ENCODE measurements at places on chromosomes 2 and 18. TPM values are rescaled to one million over a fixed set of nuclear protein-coding genes. Genes with fewer than 3 reads are reported as not detected.

Gene MYO3B
- not detected for total RNA-seq

Gene FLACC1
- total RNA-seq = 5.1 TPM

DNA sequence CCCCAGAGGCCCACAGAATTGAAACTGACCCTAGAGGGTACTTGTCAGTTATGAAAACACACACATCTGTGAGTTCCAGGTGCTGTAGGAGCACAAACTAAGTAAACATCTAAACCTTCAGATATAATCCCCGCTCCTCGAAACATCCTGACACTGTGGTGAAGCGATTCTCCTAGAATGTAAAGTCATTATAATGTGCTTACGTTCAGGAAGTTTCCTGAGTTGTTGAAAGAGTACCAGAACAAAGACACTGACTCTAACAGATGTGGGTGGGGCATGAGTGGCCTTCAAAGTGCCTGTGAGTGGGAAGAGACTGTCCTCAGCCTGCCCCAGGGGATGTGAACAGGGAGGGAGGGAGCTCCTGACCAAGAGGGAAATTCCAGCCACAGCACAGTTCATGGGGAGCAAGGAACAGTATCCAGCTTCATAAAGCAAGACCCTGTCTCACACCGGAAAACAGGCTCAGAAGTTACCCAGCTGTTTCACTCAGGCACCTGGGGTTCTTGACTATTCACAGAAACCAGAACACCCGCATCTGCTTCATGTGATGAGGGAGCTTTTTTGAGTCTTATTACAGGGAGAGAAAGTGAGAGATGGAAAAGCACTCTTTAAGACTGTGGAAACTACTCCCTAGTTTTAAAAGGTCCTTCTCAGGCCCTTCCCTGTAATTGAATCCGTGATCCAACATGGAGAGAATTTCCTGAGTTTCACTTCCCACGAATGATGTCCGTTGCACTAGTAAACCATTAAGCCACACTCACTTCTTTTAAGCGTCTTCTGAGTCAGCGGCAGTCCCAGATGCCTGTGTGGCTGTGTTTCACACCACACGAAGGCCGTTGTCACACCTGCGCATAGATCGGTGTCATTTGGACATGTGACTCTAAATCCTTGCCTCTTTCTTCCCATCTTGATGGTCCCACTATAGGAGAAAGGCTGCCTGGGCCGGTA, 88.6 kb upstream of the EML6 start:
- H3K36me3 ChIP-seq = peaks cover 56% of the 10 kb centered on the region
- H3K4me1 ChIP-seq = peaks cover 95% of the 10 kb centered on the region
- H3K27me3 ChIP-seq = no peaks in the 10 kb centered on the region
- H3K4me3 ChIP-seq = peak overlapping the region; percentile 26
- peak overlapping the region; percentile 73 for H3K27ac ChIP-seq

DNA sequence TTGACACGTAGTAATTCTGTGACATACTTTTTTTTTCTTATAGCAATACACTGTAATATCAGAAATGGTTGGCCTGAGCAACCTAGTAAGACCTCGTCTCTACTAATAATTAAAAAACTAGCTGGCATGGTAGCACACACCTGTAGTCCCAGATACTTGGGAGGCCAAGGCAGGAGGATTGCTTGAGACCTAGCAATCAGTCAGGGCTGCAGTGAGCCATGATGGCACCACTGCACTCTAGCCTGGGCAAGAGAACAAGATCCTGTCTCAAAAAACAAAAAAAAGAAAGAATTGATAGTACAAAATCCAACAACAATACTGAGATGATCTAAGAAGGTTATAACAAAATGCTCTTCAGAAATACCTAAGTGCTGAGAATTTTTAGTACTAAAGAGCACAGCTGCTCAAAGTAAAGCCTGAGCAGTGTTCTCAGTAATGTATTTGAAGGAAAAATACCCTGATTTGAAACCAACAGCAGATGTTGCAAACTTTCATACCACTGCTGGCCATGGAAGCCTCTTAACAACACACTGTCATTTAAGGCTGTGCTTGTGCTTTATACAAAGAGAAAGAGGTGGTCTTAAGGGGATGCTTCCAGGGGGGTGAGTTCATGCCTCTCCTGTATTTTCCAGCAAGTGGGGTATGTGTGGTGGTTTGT, 132.6 kb upstream of the CDCA7 start:
- no peaks in the 10 kb centered on the region for H3K36me3 ChIP-seq
- H3K27me3 ChIP-seq = no peaks in the 10 kb centered on the region
- no peak for DNase-seq
- no peak overlapping the region for H3K27ac ChIP-seq
- H3K4me1 ChIP-seq = peaks cover 40% of the 10 kb centered on the region
- no peak overlapping the region for H3K4me3 ChIP-seq

DNA sequence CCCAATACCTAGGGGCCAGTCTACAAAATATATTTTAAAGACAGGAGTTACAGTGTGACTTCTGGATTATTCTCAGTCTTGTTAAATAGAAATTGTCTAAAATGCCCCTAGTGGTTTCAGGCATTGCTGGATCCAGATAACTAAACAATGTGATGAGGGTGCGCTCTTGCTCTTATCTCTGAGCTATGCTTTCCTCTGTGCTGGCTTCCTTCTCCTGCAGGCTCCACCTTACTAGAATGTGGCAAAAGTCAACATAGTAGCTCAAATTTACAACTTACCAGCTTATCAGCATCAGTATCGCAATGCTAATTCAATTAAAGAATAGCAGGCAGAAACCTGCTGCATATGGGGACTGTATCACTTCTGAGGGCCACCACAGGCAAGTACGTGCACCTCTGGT, 61.3 kb upstream of the RNU4ATAC start:
- H3K4me1 ChIP-seq = peaks cover 9% of the 10 kb centered on the region
- H3K27me3 ChIP-seq = no peaks in the 10 kb centered on the region
- no peak overlapping the region for H3K27ac ChIP-seq
- H3K36me3 ChIP-seq = peaks cover 20% of the 10 kb centered on the region
- DNase-seq = no peak

GRCh38 chr2:28206762-28207161, 185.9 kb upstream of the FOSL2 start:
- H3K27ac ChIP-seq = no peak overlapping the region
- no peaks in the 10 kb centered on the region for H3K27me3 ChIP-seq
- no peaks in the 10 kb centered on the region for H3K36me3 ChIP-seq
- no peak for DNase-seq
- no peak overlapping the region for H3K4me3 ChIP-seq

DNA sequence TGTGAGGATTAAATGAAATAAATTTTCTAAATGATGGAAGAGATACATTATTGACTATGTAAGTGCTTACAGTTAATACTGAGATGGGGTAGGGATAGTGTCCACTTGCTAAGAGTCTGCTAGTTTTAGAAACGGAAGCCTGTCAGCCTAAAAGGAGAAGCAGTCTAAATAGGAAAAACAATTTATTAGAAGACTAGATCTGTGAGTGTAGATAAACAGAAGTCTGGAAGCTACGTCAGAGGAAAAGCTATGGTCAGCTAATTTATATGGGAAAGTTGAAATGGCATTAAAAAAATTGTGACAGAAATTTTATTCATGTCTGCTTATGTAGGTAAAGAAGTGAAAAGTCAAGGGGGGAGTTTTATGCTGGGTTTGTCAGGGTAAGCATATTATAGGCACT, 1338.4 kb upstream of the CHAC2 start:
- no peaks in the 10 kb centered on the region for H3K4me1 ChIP-seq
- H3K27me3 ChIP-seq = no peaks in the 10 kb centered on the region
- no peaks in the 10 kb centered on the region for H3K36me3 ChIP-seq
- no peak overlapping the region for H3K4me3 ChIP-seq
- H3K27ac ChIP-seq = no peak overlapping the region
